ENCODE measurements at places on chromosomes 4 and X.

DNA sequence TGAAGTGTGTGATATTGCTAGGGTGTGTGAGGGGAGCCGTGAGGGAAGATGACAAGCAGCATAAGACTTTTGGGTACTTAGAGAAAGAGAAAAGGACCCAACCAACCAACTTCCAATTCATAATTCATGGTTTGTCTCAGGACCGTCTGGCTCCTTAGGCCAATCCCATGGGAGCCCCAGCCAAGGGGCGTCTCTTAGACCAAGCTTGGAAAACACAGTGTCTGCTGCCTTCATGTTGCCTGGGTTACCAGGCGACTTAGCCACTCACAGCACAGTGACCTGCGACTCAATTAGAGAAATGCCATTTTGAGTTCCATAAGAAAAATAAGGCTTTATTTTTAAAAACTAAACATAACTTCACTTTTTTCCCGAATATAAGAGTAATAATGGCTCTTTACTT is 32.7 kb downstream of the BST1 start:
- no peak overlapping the region for H3K4me3 ChIP-seq
- H3K4me1 ChIP-seq = no peaks in the 10 kb centered on the region
- H3K27me3 ChIP-seq = no peaks in the 10 kb centered on the region
- no peak for DNase-seq
- no peak overlapping the region for H3K27ac ChIP-seq

- no peaks in the 10 kb centered on the region for H3K36me3 ChIP-seq
- H3K4me1 ChIP-seq = peaks cover 11% of the 10 kb centered on the region
- peak overlapping the region; percentile 76 for H3K4me3 ChIP-seq
- peaks cover 54% of the 10 kb centered on the region for H3K27me3 ChIP-seq
- DNase-seq = peak; percentile 74
These were observed 1.1 kb upstream of the PDLIM3 start for GRCh38 chr4:185536411-185536709.

- no peak overlapping the region for H3K27ac ChIP-seq
- no peaks in the 10 kb centered on the region for H3K27me3 ChIP-seq
- no peak for DNase-seq
- no peaks in the 10 kb centered on the region for H3K4me1 ChIP-seq
These were observed 143.5 kb upstream of the PBDC1 start for GRCh38 chrX:76029385-76029784.

DNA sequence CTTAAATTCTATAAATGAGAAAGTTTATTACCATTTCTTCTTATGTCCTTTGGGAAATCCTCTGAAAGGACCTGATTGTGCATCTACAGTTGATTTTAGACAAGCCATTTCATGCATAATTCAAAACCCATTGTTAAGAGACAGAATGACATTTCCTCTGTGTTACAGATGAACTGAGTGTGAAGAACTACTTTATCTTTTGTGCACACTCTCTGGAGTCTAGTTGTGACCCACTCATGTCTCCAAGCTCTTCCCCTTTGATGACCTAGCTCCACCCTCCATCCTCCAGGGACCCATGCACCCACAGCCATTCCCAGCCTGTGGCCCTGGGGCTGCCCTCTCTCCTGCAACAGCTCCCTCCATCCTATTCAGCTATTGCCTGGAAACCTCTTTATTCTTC is 57.5 kb upstream of the BMPR1B start:
- no peak for DNase-seq
- H3K4me3 ChIP-seq = no peak overlapping the region
- H3K27ac ChIP-seq = no peak overlapping the region
- H3K36me3 ChIP-seq = no peaks in the 10 kb centered on the region
- no peaks in the 10 kb centered on the region for H3K4me1 ChIP-seq

GRCh38 chr4:99891351-99891750 is 2.9 kb downstream of the LAMTOR3 start:
- no peak overlapping the region for H3K27ac ChIP-seq
- peaks cover 5% of the 10 kb centered on the region for H3K4me1 ChIP-seq
- H3K27me3 ChIP-seq = no peaks in the 10 kb centered on the region
- no peak for DNase-seq

- DNase-seq = no peak
- H3K4me3 ChIP-seq = no peak overlapping the region
- no peaks in the 10 kb centered on the region for H3K36me3 ChIP-seq
- no peaks in the 10 kb centered on the region for H3K4me1 ChIP-seq
These were observed 231.2 kb upstream of the VEGFC start for GRCh38 chr4:177023951-177024350.

- no peak for DNase-seq
- no peaks in the 10 kb centered on the region for H3K27me3 ChIP-seq
- H3K4me3 ChIP-seq = no peak overlapping the region
- H3K4me1 ChIP-seq = no peaks in the 10 kb centered on the region
- no peak overlapping the region for H3K27ac ChIP-seq
- no peaks in the 10 kb centered on the region for H3K36me3 ChIP-seq
These were observed 267.4 kb downstream of the IL1RAPL1 start for GRCh38 chrX:28854637-28855036.

- no peak overlapping the region for H3K4me3 ChIP-seq
- no peaks in the 10 kb centered on the region for H3K4me1 ChIP-seq
- no peak overlapping the region for H3K27ac ChIP-seq
- DNase-seq = no peak
- H3K27me3 ChIP-seq = no peaks in the 10 kb centered on the region
These were observed 56.0 kb downstream of the MAGEB10 start for GRCh38 chrX:27863809-27864208.

DNA sequence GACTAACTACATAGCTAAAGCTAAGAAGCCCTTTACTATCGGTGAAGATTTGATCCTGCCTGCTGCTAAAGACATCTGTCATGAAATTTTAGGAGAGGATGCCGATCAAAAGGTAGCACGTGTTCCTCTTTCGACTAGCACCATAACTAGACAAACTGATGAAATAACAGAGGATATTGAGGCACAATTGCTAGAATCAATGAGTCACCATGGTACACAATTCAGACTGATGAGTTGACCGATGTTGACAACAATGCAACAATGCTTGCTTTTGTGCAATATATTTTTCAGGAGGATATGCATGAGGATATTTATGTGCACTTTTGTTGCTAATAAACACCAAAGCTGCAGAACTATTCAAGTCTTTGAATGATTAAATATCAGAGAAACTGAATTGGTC is 24.3 kb downstream of the TBCK start:
- DNase-seq = no peak
- H3K4me1 ChIP-seq = peaks cover 5% of the 10 kb centered on the region

- no peak for DNase-seq
- H3K27me3 ChIP-seq = no peaks in the 10 kb centered on the region
- no peaks in the 10 kb centered on the region for H3K4me1 ChIP-seq
- no peak overlapping the region for H3K27ac ChIP-seq
- no peaks in the 10 kb centered on the region for H3K36me3 ChIP-seq
These were observed 201.6 kb upstream of the NR3C2 start for GRCh38 chr4:148643851-148644250.

- no peaks in the 10 kb centered on the region for H3K27me3 ChIP-seq
- no peaks in the 10 kb centered on the region for H3K4me1 ChIP-seq
- no peak for DNase-seq
- no peak overlapping the region for H3K4me3 ChIP-seq
These were observed 198.1 kb downstream of the LRBA start for GRCh38 chr4:150817017-150817416.

DNA sequence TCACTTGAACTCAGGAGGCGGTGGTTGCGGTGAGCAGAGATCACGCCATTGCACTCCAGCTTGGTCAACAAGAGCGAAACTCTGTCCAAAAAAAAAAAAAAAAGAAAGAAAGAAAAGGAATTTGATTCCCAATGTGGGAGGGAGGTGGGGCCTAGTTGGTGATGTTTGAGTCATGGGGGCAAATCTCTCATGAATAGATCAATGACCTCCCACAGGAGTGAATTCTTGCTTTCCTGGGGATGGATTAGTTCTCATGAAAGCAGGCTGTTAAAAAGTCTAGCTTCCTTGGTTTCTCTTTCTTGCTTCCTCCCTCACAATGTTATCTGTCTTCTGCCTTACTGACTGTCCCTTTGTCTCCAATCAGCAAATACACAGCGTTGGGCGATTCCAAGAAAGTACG is 419.5 kb upstream of the RPS6KA3 start:
- no peaks in the 10 kb centered on the region for H3K27me3 ChIP-seq
- no peak for DNase-seq
- H3K36me3 ChIP-seq = no peaks in the 10 kb centered on the region
- no peak overlapping the region for H3K27ac ChIP-seq

DNA sequence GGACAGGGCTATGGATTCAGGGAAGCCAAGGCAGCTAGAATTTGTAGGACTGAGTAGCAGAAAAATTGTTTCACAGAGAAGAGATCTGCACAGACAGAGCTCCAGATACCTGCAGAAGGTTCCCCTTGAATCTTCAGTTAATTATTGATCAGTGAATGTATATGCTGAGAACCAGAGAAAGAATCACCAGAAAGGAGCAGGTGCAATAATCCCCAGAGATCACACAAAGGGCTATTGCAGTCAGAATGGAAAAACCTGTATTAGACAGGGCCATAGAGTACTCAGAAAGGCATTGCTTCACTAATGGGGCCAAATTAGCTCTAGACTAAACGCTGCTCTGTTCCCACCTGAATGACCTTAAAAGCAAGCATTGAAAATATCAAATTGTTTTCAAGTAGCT is 35.5 kb upstream of the SMAD1 start:
- H3K36me3 ChIP-seq = no peaks in the 10 kb centered on the region
- DNase-seq = no peak
- no peak overlapping the region for H3K4me3 ChIP-seq
- no peaks in the 10 kb centered on the region for H3K4me1 ChIP-seq
- H3K27me3 ChIP-seq = no peaks in the 10 kb centered on the region
- no peak overlapping the region for H3K27ac ChIP-seq

DNA sequence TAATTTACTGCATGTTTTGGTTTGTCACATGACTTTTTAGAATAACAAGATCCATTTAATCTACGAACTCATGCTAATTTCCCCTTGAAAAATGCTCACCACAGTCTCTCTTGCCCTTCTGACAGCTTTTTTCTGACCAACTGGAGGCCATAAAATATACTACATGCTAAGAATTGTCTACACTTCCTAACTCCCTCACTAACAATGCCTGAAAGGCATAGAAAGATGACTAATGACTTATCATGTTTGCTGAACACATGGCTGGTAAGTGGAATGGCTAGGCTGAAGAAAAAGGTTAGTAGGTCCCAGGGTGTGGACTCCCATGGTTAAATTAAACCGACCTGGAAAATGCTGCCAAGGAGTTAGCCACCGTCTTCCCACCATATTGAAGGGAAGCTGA is 309.9 kb downstream of the SPOCK3 start:
- H3K27ac ChIP-seq = no peak overlapping the region
- DNase-seq = no peak
- no peaks in the 10 kb centered on the region for H3K27me3 ChIP-seq
- H3K36me3 ChIP-seq = no peaks in the 10 kb centered on the region
- H3K4me3 ChIP-seq = no peak overlapping the region

Data from mesenchymal stem cell (in vitro differentiated cells and primary cell).